Mesothelial cell of epicardium (in vitro differentiated cells): ENCODE measurements at places on chromosomes 13 and 19.

DNA sequence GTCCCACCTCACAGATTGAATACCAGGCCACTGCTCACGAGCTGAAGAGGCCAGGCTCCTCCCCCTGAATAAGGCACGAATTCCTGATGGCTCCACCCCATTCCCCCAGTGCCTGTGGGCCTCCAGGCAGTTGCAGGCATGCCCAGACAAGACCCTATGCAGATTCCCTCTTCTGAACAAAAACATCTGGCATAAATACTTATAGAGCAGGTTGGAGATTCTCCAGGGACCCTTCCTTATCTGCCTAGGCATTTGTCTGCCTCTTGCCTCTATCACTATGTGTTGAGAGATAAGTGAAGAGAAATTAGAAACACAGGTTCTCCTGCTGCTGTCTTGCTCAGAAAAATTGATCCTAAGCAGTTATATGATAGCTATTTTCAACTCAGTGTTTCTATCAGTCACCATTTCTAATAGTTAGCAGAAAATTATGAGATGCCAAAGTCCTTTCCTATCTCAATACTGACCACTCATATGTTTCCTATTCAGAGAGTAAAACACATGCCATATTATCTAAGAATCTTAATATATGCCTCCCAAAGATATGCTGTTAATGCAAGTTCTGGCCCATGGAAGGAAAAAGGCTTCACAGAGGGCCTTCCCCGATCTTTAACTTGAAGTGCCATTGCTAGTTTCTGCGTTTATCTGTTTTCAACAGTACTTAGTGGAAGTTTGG lies 364.0 kb downstream of the KCTD12 start:
- DNase-seq, result peak; percentile 22

DNA sequence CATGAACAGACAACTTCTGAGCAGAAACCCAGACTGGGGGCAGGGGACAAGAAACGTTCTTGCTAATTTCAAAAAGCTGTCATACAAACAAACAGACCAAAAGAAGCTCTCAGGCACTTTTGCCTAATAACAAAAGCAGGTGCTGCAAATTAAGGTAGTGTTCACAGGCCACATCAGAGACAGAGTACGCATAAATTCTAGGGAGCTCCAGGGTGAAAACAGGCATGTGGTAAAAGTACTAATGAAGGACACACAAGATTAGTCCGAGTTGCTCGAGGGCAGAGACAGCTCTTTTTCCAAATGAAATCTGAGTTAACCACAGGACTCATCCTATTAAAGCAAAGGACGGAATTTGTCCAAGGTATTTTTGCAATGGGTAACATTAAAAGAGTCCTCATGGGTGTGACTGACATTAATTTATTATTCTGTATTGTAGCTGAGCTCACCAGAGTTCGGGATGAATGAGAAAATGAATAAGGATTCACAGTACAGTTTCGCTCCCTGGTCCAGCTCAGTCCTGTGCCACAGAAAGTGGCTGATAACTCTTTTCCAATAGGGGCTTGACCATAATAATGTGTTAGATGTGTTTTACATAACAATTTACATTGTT lies 197.3 kb downstream of the LHFPL6 start:
- no peak for DNase-seq

- DNase-seq, result peak; percentile 70
Observed at GRCh38 chr19:35828692-35829301, 16.2 kb upstream of the PRODH2 start.

DNA sequence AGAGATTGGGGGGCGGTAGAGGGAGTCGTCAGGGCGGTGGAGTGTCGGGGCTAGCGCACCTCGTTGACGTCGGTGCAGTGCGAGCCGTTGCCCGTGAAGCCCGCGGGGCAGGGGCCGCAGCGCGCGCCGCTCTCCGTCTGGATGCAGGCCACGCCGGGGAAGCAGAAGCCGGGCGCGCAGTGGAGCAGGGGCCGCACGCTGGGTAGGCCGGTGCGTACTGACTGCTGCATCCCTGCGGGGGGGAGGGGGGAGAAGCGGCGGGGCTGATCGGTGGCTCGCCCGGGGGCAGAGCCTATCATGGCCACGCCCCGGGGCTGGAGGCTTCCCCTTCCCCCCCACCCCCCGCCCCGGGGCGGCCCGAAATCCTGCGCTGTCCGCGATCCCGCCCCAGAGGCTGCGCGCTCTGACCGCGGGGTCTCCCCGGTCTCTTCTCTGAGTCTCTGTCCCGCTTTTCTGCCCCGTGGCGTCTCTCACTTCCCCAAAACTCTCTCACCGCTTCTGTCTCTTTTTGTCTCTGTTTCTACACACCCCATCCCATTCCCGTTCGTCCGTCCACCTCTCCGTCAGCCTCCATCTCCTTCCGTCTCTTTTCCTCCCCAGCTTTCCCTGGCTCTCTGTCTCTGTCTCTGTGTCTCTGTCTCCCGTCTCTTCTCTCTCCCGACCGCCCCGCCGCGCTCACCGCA lies 1.1 kb downstream of the COMP start:
- DNase-seq, result no peak

DNA sequence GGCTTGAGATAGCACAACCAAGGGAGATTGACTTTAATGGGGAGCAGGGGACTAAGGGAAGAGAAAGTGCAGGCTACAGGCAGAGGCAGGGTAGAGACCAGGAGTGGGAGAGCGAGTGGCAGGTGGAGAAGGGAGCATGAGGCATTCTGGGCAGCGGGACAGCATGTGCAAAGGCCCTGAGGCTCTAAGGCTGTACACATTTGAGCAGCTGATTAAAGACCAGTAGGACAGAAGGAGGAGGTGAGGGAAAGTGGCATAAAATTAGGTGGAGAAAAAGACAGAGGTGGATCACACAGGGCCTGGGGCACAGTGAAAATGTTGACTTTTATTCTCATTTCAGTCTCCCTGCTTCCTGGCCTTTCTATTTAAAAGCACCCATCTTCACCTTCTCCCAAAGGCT lies 74.4 kb downstream of the ALOX5AP start:
- DNase-seq, result no peak

DNA sequence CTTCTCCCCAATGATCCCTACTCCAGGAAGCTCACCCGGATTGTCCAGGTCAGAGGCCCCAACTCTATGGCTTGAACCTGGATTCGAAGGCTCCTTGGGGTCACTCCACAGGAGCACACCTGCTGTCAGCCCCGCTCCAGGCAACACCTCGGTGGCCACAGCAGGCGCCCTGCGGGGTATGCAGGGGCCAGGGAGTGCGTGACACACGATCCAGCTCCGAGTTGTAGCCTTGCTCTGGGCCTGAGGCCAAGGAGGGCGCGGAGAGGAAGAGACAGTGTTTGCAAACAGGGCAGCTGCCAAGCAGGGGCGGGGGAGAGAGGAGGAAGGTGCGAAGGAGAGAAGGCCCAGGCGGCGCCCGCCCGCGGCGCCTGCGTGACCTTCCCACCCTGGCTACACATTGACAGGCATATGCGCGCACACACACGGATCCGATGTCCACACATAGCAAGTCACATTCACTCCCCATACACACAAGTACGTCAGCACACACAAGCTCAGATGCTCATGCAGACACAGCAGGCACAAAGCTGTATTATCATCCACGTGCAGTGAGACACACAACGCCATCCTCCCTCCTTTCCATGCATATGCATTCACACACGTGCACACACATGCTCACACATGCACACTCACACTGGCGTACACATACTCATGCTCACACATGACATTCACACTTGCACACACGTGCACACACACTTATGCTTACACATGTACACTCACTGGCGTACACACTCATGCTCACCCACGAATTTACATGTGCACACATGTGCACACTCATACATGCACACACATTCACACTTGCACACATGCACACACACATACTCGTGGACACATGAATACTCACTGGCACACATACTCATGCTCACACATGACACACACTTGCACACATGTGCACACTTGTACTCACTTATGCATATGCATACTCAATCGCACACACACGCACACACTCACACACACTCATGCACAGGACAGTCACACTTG lies 10.4 kb downstream of the SBK2 start:
- DNase-seq, result no peak

- no peak for DNase-seq
Observed at GRCh38 chr19:21127898-21128297, 13.9 kb upstream of the ZNF431 start.

- no peak for DNase-seq
Observed at GRCh38 chr19:49567861-49568441, 12.4 kb downstream of the NOSIP start.
